RWPE1 (cell line): ENCODE measurements at places on chromosomes 3 and 15.

GRCh38 chr15:92097474-92098178, 244.1 kb downstream of the SLCO3A1 start:
- peak; percentile 65 for DNase-seq

GRCh38 chr3:167978486-167978885, 117.2 kb downstream of the GOLIM4 start:
- no peak for DNase-seq

- DNase-seq: no peak
These were observed 76.7 kb upstream of the LPP start for GRCh38 chr3:188077160-188077799.

GRCh38 chr3:143037867-143038266, 36.5 kb downstream of the U2SURP start:
- DNase-seq: no peak

- DNase-seq: no peak
These were observed 338.2 kb upstream of the THRB start for GRCh38 chr3:24832891-24833290.

DNA sequence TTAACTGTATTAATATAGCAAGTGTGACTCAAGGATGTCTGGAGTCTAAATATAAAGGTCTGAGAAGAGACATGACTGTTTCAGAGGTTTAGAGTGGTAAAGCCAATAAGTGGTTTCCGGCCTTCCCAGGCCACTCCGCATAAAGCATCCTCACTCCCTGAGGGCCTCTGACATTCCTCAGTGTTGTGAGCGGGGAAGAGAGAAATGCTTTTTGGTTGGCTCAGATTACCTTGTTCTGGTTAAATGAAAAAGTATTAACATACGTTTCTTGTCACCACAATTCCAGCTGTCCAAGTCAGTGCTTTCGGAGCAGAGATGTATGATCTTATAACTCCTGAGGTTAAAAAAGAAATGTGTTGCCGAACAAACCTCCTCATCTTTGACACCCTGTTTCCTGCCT, 103.8 kb downstream of the RBMS3 start:
- no peak for DNase-seq
